Colonic mucosa (tissue), 4 donors: ENCODE measurements at places on chromosomes 11 and 22.

GRCh38 chr11:2886191-2886894, 768 bp upstream of the CDKN1C start:
- peak overlapping the region; percentile 47 for H3K4me3 ChIP-seq
- no peak overlapping the region for H3K27ac ChIP-seq
- peaks cover 8% of the 10 kb centered on the region for H3K27me3 ChIP-seq

GRCh38 chr11:132142554-132142953, 772.1 kb downstream of the NTM start:
- no peaks in the 10 kb centered on the region for H3K27me3 ChIP-seq

DNA sequence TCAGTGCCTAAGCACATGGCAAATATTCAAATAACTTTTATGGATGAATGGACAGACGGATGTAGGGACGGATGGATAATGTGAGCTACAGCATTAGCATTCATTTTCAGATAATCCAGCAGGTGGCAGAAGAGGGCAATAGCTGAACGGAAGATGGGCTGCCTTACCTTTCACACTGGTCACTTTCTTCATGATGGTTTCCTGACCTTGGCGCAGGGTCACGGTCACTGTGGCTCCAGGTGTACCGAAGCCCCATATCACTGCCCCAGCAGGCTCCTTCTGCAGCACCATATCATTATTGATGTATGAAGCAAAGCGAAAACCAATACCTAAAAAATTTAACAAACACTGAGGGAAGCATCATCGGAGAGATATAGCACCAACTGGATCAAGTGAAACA, 4.3 kb downstream of the SIAE start:
- no peak overlapping the region for H3K27ac ChIP-seq
- H3K4me1 ChIP-seq, result no peaks in the 10 kb centered on the region
- DNase-seq, result peak; percentile 71

- no peak overlapping the region for H3K4me3 ChIP-seq
- H3K4me1 ChIP-seq, result peaks cover under 1% of the 10 kb centered on the region
- peak; percentile 53 for DNase-seq
- no peak overlapping the region for H3K27ac ChIP-seq
Observed at GRCh38 chr11:14537134-14537599, 17.0 kb upstream of the PSMA1 start.

- H3K4me3 ChIP-seq, result no peak overlapping the region
- H3K27ac ChIP-seq, result peak overlapping the region; percentile 25
- H3K36me3 ChIP-seq, result no peaks in the 10 kb centered on the region
- H3K27me3 ChIP-seq, result no peaks in the 10 kb centered on the region
Observed at GRCh38 chr11:123166071-123166559, 28.9 kb downstream of the CLMP start.

DNA sequence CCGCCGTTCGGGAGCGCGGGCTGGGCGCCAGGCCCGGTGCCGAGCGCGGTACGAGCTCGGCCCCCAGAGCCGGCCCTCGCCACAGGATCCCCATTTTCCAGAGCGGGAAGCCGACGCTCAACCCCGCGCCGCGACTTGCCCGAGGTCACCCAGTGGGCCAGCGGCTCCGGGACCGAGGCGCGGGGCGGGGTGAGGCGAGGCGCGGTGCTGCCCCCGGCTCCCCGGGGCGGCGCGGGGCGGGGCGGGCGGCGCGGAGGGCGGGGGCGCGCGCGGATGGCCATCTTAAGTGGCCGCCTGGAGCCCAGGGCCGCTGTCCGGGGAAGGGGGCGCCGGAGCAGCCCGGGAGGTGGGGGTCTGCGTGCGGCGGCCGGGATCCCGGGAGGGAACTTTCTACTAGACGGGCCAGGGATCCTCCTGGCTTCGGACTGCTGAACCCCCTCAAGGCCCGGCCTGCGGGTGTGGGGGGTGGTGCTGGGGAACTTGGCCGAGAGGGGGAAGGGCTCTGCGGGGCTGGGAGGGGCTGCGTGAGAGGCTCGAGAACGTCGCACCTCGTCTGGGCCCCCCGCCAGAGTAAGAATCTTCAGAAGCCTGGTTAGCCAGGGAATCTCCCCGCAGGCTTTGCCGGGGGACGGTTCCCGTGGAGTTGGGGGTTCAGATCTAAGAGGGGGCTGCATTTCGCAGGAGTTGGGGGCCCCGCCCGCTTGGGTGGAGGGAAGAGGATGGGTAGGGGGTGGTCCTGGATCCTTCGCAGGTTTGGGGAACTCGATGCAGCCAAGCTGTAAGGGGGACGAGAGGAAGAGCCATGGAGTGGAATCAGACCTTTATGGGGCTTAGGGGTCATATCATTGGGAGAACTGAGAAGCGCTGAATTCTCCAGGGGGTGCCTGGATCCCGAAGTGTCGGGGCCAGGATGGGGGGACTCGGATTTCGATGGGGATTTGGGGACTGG, 678 bp upstream of the INPPL1 start:
- H3K36me3 ChIP-seq, result peaks cover 2% of the 10 kb centered on the region
- H3K27ac ChIP-seq, result peak overlapping the region; percentile 98
- peak; percentile 80 for DNase-seq
- no peaks in the 10 kb centered on the region for H3K27me3 ChIP-seq
- H3K4me3 ChIP-seq, result peak overlapping the region; percentile 75

GRCh38 chr11:128582496-128583366, 4.6 kb downstream of the ETS1 start:
- DNase-seq, result no peak
- H3K4me3 ChIP-seq, result no peak overlapping the region
- no peak overlapping the region for H3K27ac ChIP-seq
- H3K27me3 ChIP-seq, result no peaks in the 10 kb centered on the region
- no peaks in the 10 kb centered on the region for H3K4me1 ChIP-seq

DNA sequence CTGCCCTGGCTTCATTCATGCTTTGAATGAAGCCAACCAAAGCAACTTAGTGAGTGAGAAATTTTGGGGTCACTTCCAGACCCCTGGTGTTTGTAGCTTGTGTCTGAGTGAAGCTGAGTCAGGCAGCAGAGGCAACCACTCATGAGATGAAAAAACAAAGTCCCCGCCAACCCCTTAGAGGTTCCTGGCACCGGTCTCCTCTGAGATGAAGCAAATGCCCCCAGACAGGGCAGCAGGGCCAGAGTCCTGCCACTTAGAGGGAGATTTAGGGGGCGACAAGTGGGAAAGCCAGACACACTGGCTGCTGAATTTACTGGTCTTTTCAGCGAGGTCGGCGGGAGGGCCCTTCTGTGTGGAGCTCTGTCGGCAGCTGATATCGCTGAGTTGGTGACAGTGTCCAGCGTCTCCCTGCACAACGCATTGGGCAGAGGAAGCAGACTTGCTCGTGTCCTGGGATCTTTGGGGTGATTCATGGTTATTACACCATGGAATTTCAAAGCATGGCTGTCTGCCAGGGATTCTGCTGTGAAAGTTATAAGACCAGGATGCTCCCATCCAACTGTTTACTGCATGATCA, 482.6 kb downstream of the MIAT start:
- H3K4me1 ChIP-seq, result no peaks in the 10 kb centered on the region
- H3K27ac ChIP-seq, result no peak overlapping the region
- H3K36me3 ChIP-seq, result no peaks in the 10 kb centered on the region
- no peak overlapping the region for H3K4me3 ChIP-seq
- DNase-seq, result no peak
- H3K27me3 ChIP-seq, result no peaks in the 10 kb centered on the region

DNA sequence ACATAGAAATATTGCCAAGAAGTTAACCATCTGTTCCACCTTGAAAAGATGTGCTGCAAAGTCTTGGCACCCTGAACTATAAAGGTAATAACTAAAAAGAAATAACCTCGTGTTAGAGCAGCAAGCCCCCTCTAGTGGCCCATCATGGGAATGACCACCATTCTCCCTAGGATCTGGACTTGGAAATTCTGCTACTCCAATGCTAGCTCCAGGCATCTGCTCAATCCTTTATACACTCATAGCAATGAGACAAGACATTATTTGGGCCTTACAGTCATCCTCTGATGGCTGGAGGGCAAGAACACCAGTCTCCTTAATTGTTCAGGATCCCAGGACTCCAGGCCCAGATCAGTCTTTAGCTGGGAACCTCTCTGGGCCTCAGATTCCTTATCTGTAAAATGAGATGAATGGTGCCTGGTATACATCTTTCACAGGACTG, 76.0 kb downstream of the CWC15 start:
- no peaks in the 10 kb centered on the region for H3K4me1 ChIP-seq
- no peak overlapping the region for H3K27ac ChIP-seq
- no peaks in the 10 kb centered on the region for H3K36me3 ChIP-seq
- DNase-seq, result peak; percentile 42

DNA sequence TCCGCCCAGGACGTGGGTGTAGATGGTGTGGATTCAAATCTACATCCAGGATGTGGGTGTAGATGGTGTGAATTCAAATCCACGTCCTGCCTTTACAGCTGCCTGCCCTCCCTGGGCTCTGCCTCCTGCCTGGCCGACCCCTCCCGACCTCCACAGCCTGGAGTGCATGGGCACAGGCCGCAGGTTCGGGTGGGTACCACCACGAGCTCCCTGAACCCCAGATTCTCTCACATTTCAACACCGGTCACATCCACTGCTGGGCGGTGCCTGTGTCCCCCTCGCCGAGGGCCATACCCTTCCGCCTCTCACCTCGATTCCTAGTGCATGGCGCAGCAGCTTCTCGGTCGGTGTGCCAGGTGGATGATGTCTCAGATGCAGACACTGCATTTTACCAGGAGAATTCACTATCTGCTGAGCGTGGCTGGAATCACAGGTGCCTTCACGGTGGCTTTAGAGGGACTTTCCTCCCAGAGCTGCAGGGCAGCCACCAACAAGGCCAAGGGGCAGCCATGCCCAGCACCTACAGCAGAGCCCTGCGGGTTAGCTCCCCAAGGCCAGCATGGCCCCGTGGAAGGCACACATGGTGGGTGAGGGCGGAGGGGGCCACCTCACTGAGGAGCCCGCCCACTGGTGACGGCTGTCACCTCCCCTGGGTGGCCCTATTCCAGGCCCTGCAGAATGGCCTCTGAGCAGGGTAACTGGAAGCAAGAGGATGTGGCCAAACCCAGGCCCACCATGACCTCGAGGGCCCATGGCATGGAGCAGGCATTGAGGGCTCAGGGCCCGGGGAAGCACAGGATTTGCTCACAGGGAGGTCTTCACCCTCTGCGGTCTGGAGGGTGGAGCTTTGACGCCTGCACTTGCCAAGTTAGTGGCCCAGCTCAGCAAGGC, 638.5 kb downstream of the TBC1D22A start:
- H3K27me3 ChIP-seq, result no peaks in the 10 kb centered on the region
- no peak for DNase-seq
- H3K27ac ChIP-seq, result no peak overlapping the region
- H3K4me3 ChIP-seq, result no peak overlapping the region
- H3K4me1 ChIP-seq, result no peaks in the 10 kb centered on the region
